ENCODE measurements at places on chromosomes 1 and 21. TPM values are rescaled to one million over a fixed set of nuclear protein-coding genes. Genes with fewer than 3 reads are reported as not detected.

- no peak for DNase-seq
These were observed 11.8 kb upstream of the USP1 start for GRCh38 chr1:62425041-62425440.

- no peak for DNase-seq
These were observed 18.8 kb downstream of the PIK3C2B start for GRCh38 chr1:204475656-204476432.

- no peak for DNase-seq
These were observed 42.7 kb downstream of the BCAR3 start for GRCh38 chr1:93638981-93639380.

DNA sequence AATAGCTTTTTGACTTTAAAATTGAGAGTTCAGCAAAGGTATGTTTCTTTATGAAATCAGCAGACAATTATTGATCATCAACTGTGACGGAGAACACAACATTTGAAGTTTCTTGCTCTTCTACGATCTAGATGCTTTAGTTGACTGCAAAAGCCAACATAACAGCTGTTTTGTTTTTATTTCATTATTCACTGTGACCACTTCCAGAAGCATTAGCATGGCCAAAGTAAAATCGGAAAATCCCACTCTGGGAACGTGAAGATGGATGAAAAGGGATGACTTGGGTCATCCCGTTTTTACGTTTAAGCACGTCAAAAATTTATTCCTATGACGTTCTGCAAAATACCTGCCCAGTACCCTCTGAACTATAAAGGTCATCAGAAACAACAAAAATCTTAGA lies 833.0 kb upstream of the ADAMTS5 start:
- DNase-seq: no peak

Gene LIPI
- polyA plus RNA-seq: not detected
